Heart left ventricle (tissue), 16 donors: ENCODE measurements at places on chromosomes 7 and 10. TPM values are rescaled to one million over a fixed set of nuclear protein-coding genes. Genes with fewer than 3 reads are reported as not detected.

DNA sequence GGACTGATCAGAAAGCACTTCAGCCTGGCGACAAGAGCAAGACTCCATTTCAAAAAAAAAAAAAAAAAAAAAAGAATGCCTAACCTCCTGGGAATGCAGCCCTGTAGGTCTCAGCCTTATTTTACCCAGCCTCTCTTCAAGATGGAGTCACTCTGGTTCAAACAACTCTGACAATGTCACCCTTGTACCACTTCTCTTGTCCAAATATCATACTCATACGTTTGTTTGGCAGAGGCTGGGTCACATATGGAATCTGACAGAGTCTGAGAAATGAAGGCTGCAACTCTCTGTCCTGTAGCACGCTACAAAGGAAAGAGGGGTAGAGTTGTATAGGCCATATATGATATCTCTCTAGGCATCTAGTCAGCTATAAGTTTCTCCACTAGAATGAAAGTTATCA is 58.6 kb upstream of the GSAP start:
- DNase-seq, result no peak

GRCh38 chr10:5606864-5607263 is 59.5 kb downstream of the ASB13 start:
- DNase-seq, result no peak

The METTL27 gene
- polyA plus RNA-seq, result not detected

DNA sequence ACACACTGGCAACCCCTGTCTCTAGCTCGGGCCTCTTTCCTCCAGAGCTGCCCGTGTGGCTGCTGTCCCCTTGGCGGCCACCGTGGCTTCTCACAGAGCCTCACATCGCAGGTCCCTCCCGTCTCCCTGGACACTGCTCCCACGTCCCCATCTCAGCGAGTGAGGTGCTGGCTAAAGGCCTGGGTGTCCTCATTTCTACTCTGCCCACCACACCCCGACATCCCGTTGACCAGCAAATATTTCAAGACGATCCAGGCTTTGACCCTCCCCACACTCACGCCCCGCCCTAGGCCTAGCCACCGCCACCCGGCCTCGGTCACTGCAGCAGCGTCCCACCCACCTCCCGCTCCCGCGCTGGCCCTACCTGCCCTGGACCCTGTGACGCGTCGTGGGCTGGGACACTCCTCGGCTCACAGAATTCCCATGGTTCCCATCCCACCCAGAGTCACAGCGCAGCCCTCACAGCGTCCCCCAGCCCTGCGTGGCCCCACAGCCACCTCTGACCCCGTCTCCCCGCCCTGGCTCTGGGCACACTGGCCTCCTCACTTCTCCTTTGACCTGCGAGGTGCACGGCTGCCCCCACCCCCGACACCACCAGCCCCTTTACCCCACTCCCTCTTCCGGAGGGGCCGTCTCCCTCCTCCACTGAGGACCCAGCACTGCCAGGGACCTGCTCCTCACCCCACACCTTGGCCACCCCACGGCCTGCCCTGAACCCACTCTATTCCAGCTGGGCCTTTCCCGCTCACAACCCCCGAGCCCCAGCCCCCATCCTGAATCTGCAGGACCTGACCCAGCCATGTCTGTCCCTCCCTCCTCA is 6.9 kb downstream of the ADAP1 start:
- no peak for DNase-seq

The IL6 gene
- 1.7 TPM for polyA plus RNA-seq

- no peak for DNase-seq
These were observed 248.4 kb upstream of the HGF start for GRCh38 chr7:82018226-82018625.

DNA sequence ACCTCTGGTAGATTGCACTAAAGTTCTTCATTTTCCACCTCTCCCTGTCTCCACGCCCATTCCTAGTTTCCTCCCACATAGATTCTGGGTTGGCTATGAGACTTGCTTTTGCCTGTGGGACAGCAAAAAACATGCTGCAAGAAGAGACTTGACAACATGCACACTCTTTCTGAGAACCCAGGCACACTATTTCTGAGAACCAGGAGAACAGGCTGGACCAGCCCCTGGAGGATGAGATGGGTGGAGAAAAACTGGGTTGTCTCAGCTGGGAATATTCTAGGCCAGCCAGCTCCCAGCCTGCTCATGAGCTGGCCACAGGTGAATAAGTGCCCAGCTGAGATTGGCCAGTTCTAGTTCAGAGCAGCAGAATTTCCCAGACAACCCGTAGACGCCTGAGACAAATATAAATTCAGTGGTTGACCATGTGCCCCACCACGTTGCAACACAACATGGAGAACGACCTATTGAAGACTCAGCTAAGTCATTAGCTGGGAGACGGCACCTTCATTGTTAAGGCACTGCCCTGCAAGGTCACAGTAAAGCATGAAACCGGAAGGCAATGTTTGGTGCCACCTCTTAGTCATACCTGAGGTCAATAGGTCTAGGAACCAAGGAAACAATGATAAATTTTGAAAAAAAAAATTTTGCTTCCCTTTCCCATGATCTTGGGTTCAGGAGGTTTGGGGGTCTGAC is 92.7 kb upstream of the AKR1E2 start:
- no peak for DNase-seq

GRCh38 chr7:45107356-45107755 is 4.1 kb downstream of the TBRG4 start:
- no peak for DNase-seq

DNA sequence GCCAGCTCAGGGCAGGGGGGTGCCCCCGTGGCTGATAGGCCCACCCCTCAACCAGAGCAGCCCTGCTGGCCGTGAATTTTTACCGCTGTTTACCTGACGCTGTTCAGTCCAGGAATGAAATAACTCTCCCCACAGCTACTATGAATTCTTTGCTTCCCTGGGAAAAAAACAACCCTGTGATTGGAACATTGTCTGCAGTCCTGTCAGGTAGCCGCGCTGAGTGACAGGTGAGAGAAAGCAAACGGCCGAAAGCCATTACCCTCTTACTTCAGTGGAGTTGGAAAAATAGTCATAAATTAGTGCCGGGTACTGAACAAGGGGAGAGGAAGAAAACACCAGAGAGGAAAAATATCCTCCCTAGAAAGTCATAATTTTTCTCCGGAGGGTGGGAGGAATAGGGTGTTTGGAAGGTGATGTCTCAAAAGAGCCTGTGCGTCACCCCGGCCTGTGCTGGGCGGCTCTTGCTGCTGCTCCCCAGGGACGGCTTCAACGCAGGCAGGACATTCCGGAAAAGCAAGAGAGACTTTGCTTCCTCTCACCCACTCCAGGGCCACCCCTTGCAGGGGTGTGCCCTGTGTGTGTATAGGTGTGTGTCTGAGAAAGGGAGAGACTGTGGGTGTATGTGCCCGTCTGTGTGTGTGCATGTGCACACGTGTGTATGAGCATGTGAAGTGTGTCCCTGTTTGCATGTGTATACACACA is 69.0 kb downstream of the CDH23 start:
- no peak for DNase-seq

GRCh38 chr7:14606101-14606500 is 296.4 kb downstream of the DGKB start:
- no peak for DNase-seq

GRCh38 chr7:134985894-134986362 is 380 bp upstream of the AGBL3 start:
- DNase-seq, result no peak

The TMEM178B gene
- 5.7 TPM for polyA plus RNA-seq

DNA sequence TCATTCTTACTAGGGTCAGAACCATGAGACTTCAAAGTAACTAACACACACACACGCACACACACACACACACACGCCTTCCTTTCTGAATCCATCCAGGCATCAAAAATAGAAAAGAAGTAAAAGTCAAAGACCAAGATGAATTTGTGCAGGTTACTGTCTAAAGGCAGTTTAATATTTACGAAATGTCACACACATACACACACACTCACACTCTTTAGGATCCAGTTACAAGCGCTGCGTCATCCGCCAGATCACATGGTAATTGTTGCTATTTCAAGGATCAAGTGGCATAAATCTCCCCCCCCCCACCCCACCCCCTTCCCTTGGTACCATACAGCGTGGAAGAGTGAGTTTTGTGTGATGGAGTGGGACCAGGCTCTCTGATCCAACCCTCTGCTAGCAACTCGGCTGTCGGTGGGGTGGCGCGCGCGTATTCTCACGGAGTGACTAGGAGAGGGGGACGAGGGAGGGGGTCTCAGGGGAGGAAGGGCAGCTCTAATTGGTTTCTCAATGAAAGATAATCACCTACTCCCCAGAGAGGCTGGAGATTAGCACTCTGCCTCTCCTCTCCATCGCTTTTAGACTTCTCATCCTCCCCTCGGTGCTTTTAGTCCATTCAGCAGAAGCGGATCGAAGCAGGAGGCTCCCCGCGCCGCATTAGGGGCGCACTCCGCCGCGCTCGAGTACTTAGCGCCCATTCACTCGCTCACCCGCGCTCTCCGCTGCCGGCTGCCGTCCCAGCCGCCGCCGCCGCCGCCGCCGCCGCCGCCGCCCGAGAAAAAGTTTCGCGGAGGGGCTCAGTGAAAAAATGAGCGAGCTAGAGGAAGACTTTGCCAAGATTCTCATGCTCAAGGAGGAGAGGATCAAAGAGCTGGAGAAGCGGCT is 83.5 kb upstream of the PRKG1 start:
- peak; percentile 54 for DNase-seq

DNA sequence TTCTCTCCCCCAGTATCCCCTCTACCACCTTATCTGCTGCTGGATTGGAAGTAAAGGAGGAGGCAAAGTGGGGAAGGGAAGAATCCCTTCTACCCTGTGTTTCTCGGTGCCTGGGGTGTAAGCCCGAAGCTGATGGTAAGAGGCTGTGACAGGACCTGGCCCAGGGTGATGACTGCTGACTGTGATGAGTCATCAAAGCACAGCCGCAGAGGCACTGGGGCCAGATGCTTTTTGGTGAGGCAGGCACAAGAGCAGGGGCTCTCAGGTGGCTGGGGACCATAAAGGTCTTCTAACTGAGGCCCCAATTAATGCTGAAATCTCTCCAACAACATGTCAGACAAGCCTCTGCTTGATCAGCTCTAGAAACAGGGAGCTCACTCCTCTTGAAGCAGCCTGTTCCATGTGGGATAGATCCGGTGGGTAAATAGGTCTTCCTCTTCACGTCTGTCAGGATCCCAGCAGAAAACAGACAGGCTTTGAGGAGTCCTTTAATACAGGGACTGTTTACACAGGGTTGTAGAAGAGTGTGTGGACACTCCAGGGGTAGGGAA is 86.1 kb upstream of the PCBD1 start:
- no peak for DNase-seq

- DNase-seq, result peak; percentile 47
These were observed 27.6 kb downstream of the NPS start for GRCh38 chr10:127576740-127577161.

- no peak for DNase-seq
These were observed 21.5 kb downstream of the NPVF start for GRCh38 chr7:25206765-25207164.

The HTR7 gene
- not detected for polyA plus RNA-seq

The GPER1 gene
- 2.8 TPM for polyA plus RNA-seq

GRCh38 chr10:73635781-73636180 is 5.5 kb downstream of the MYOZ1 start:
- DNase-seq, result no peak

The RAB19 gene
- polyA plus RNA-seq, result not detected

DNA sequence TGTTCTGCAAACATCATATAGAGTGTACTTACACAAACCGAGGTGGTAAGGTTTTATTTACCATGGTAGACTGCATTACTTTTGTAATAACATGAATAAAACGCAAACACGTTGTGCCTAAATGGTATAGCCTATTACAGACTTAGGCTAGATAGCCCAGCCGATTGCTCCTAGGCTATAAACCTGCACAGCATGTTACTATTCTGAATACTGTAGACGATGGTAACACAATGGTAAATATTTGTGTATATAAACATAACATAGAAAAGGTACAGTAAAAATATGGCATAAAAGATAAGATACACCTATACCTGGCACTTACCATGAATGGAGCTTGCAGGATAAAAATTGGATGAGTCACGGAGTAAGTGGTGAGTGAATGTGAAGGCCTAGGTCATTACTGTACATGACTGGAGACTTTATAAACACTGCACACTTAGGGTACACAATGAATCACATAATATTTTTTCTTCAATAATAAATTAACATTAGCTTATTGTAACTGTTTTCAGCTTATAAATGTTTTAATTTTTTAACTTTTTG is 16.3 kb downstream of the AKR1D1 start:
- DNase-seq, result no peak

DNA sequence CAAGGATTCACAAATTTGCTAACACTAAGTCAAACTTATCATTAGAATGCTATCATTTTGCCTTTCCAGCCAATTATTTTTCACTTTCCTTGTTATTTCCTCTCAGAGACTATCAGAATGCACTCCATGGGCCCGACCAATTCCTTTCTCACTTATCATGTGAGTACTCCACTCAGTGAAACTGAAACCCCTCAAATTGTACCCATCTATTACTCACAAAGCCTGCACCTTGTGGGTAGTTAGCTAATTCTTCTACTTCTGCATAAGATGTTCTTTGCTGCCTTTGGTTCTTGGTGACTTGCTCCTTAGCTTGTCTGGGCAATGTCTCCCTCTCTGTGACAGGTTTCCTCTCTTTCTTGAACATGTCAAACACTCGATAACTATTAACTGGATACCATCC is 35.2 kb upstream of the MBL2 start:
- no peak for DNase-seq

The AKR1C8 gene
- polyA plus RNA-seq, result 0.46 TPM

The NUTM2D gene
- polyA plus RNA-seq, result 11.3 TPM

- no peak for DNase-seq
These were observed 69.8 kb downstream of the EGFR start for GRCh38 chr7:55088620-55089019.

DNA sequence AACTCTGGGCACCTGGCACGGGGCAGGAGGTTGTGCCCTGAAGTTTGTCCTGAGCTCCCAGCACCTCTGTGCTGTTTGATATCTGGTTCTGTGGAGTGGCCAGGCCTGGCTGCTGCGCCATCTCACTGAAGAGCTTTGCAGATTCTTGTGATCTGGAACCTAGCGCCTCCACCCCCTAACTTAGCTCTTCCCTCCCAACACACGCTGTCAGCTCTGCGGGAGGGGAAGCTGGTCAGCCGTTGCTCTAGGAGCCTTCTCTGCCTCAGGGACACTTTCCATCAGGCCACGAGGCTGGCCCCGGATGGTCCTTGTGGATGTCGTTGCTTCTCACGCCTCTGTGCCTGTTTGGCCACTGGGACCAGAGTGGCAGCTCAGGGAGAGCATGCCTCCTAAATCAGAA is 213.2 kb downstream of the CCDC3 start:
- DNase-seq, result no peak

- no peak for DNase-seq
These were observed 167.9 kb upstream of the PRSS1 start for GRCh38 chr7:142581341-142581740.

- no peak for DNase-seq
These were observed 100.4 kb upstream of the ARHGAP21 start for GRCh38 chr10:24824124-24824523.

- DNase-seq, result no peak
These were observed 45.7 kb downstream of the IKZF1 start for GRCh38 chr7:50349963-50350944.
